GM20000 (cell line): ENCODE measurements at places on chromosomes 6 and 20.

GRCh38 chr6:128641703-128642102 is 121.3 kb upstream of the PTPRK start:
- no peak for DNase-seq

DNA sequence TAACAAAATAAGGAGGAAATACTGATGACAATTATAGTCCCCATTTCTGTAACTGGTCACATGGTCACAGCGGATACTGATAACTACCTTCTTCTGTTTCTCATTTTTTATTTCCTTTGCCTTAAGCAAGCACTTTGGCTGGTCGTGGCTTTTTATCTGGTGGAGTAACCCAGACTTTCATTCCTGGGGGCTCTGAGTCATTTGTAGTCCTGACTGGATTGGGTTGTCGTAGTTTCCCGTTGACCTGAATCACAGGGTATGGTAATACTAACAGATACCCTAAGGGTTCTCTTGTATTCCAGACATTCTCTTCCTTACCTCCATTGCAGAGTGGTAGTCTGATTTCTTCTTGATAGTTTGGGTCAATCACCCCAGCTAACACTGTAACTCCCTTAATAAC is 500.3 kb upstream of the ADGRB3 start:
- DNase-seq: no peak

- no peak for DNase-seq
Observed at GRCh38 chr6:10395704-10396546, 18.9 kb downstream of the TFAP2A start.

- DNase-seq: no peak
Observed at GRCh38 chr20:9011121-9011520, 57.8 kb upstream of the PLCB4 start.

GRCh38 chr6:111957623-111958315 is 84.5 kb upstream of the FYN start:
- DNase-seq: no peak

DNA sequence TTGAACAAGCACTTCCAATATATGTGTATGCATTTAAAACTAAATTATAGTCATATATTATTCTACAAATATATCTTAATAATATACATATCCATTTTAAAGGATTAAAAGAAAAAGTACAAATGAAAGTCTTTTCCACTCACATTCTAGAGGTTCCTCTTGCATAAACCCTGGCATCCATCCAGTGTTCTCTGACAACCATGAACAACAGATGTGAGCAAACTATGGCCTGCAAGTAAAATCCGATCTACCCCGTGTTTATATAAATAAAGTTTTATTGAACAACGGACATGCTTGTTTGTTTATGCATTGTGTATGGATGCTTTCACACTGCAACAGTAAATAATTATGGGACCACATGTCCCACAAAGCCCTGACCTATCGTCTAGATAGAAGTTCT is 1122.3 kb downstream of the EPHA7 start:
- DNase-seq: no peak
